ENCODE measurements at places on chromosomes 2 and 18.

DNA sequence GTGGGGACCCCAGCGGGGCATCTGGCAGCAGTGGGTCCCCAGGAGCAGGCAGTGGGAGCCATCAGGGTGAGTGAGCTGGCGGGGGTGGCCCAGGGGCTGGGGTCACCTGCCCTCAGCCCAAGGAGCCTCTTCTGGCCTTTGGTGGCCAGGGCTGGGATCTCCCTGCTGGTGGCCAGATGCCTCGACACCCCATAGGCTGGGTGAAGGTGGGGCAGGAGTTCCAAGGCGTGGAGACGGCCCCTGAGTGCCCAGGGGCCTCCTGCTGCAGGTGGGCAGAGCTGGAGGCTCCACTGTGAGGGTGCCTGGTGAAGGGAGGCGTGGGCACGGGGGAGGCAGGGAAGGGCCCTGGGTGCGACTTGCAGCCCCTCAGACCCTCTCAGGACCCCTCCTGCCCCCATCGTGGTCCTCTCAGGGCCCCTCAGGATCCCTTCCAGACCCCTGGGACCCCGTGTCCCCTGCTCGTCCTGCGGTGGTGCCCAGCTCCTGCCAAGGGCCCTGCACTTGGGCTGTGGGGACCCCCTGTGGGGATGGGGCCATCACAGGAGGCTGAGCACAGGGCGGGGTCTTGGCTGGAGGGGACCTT lies 5.0 kb upstream of the GPR35 start:
- DNase-seq = peak; percentile 10

GRCh38 chr18:63161761-63162195 lies 157.8 kb downstream of the BCL2 start:
- DNase-seq = no peak

DNA sequence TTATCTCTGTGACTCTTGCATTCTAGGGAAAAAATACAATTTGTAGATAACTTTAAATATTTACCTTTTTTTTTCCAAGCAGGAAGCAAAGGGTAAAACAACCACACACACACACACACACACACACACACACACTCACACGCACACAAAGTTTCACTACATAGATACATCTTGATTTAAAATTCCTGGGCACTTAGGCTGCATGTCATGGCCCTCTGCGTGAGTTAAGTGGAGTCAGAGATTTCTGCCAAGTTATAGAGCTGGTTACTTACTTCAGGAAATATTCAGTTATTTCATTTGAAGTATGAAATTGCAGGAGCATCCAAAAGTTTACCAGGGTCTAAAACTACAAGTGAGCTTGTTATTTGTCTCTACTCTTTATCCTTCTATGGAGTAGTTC lies 612.0 kb downstream of the IRS1 start:
- no peak for DNase-seq

DNA sequence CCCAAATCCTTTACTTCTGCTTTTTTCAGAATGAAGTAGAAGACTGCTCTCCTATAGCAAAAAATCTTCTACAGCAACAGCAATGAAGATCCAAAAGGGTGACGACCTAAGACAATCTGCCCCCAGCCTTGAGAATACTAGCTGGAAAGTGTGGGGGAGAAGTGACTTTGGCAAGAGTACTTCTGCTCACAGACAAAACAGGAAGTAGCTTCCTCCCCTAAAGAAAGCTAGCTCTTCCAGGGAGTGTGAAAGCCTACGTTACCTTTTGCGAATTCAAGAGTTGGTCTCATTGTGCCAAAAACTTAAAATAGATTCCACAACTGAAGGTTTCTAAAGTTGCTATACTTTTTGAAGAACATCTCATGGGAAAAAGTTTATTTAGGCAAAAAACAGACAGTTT lies 1069.2 kb upstream of the CHAC2 start:
- DNase-seq = peak; percentile 22

DNA sequence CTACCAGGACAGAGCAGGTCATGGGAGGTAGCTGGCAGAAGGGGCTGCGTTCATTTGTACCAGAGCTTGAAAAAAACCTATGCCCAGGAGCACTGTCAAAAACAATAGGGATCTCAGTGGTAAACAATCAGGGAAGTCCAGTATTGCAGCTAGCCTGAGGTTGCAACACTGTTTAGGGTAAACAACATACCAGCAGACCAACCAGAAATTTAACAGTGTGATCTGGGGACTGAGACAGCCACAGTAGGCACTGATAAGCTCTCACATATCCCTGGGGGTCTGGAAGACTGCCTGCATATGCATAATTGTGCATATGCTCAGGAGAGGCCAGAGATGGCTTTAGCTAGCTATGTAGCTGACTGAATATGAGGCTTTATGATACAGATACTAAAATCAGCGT lies 12.0 kb upstream of the ZCCHC2 start:
- no peak for DNase-seq

- no peak for DNase-seq
These were observed 15.0 kb downstream of the ADD2 start for GRCh38 chr2:70753031-70753430.

All from femur (tissue), 1 donor.